ENCODE measurements at places on chromosomes 3 and 15. TPM values are rescaled to one million over a fixed set of nuclear protein-coding genes. Genes with fewer than 3 reads are reported as not detected.
A peak's percentile ranks its signal among the peaks of the same experiment; 100 is the strongest.

DNA sequence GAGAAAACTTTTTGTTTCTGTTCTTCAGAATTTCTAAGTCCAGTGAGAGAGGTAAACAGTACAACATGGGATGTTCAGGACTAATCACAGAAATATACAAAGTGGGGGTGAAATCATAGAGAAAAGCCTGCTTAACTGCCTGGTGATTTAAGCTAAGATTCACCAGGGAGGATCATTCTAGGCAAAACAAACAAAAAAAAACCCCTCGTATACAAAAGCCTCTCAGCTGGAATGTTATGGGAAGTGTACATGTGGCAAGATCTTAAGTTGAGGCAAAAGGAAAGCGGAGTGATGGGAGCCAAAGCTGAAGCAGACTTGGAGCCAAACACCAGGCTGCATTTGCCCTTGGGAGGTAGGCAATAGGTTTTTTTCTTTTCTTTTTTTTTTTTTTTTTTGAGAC, 40.0 kb upstream of the TJP1 start:
- no peak for DNase-seq

GRCh38 chr15:52428297-52428696, 100.4 kb downstream of the MYO5A start:
- DNase-seq: no peak

DNA sequence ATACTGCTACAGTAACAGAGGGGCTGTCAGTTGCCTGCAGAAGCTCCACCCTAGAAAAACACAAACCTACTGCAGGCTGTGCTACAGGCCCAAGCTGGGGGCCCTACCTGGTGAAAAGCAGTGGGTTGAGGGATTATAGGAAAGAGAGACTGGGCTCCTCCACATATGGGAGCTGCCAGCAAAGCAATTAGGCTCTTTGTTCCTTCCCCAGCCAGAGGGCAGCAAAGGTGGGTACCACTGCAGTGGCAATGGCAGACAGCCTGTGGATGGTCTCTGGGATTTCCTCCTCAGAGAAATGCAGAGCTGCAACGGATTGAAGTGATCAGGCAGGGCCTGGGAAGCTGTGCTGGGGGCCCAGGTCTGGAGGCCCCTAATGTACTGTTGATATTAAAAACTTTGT, 19.1 kb upstream of the DNAAF4 start:
- no peak for DNase-seq

GRCh38 chr3:108377384-108377783, 81.0 kb downstream of the HHLA2 start:
- no peak for DNase-seq

GRCh38 chr15:41620536-41621199, 39.5 kb upstream of the MGA start:
- DNase-seq: no peak

- no peak for DNase-seq
These were observed 368.6 kb upstream of the C2CD4B start for GRCh38 chr15:62533687-62534086.

- DNase-seq: peak; percentile 22
These were observed 20.8 kb downstream of the UBE2E1 start for GRCh38 chr3:23826382-23827064.

LMOD3 gene
- total RNA-seq: 0.17 TPM

ZNF860 gene
- total RNA-seq: 0.81 TPM

IL17RD gene
- 0.85 TPM for total RNA-seq

GRCh38 chr15:76135516-76135915, 75.7 kb downstream of the TMEM266 start:
- no peak for DNase-seq

DNA sequence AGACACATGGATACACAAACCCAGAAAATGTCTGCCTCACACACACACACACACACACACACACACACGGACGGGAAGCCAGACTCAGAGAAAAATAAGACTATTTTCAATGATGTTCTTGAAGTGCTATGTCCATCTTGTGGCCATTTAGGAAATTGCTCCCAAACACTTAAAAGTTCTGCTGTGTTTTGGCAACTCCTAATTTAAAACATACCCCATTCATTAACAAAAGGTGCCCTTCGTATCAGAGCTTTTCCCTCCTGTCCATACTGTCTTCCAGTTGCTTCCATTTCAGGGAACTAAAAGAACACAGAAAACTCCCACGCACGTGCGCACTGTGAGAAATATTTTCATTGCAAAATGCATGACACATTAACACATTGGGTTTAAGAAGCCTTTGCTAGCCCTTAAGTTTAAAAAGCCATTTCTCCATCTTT, 44.6 kb downstream of the SLC12A1 start:
- peak; percentile 24 for DNase-seq

GRCh38 chr3:71372911-71373637, 210.5 kb downstream of the FOXP1 start:
- DNase-seq: no peak

- DNase-seq: no peak
These were observed 16.2 kb upstream of the HERC1 start for GRCh38 chr15:63849906-63850305.
